Stimulated activated CD4-positive, alpha-beta T cell treated with anti-CD3 and anti-CD28 coated beads, TNF-alpha, amount 100 ng/mL, for 4 hours (primary cell): ENCODE measurements at places on chromosomes 6 and 20.

GRCh38 chr20:58918621-58919020 is 62.4 kb upstream of the NELFCD start:
- DNase-seq: no peak

DNA sequence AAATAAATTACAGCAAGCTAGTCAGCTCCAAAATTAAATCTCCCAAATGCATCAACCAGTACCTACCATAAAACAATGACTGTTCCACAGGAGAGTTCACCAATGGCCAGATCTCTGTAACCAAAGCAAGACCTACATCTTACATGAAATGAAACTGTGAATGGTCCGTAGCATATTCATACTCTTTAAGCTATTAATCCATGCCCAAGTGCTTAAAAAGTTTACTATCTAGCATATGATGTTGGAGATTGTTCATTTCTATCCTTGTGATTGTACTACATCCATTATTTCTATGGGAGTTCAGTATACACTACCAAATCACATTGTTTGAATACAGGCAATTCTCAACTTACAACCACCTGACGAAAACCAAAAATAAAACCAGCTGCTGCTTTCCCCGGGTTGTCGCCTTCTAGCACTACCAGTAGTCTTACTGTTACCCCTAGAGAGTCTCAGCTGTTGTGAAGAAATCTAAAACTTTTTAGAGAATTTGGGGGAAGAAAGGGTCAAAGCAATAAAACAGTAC is 38.0 kb downstream of the HIVEP2 start:
- DNase-seq: no peak

DNA sequence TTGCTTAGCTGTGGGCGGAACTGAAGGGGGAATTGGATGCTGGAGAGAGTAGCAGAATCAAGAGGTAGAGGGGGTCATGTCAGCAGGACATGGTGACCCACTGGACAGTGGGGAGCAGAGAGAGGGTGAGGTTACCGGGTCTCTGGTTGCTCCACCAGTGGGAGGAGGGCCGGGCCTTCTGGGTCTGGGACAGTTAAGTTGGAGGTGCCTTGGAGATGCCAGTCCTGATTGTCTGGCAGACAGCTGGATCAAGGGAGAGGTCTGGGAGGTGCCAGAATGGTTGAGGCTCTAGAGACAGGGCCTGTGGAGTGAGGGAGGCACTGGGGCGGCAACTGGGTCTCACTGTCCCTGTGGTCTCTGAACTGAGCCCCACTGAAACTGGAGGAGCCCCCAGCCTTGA is 24.6 kb downstream of the MANBAL start:
- DNase-seq: no peak

DNA sequence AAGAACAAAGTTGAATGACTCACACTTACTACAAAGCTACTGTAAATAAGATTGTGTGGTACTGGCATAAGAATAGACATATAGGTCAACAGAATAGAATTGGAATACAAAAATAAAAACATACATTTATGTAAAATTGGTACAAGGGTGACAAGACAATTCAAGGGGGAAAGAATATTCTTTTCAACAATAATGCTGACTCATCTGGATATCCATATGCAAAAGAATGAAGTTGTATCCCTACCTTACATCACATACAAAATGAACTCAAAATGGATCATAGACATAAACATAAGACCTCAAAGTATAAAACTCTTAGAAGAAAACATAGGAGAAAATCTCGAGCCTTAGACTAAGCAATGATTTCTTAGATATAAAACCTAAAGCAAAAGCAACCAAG is 50.9 kb downstream of the TRMT6 start:
- no peak for DNase-seq

DNA sequence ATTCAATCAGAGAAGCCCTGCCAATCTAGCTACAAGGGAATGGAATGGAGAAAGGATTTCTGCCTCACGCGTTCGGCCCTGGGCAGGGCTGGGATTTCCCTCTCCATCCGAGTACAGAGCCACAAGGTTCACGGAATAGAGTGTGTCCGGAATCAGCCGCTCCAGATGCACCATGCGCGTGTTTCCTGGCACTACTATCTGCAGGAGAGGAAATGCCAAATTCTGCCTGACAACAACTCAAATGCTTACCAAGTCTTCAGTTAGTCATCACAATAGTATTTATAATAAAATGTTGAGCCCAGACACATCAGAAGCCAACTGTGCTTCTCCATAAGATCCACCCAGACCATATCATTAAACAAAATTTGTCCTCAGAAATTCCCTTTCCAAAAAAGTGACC is 75.1 kb downstream of the COL12A1 start:
- no peak for DNase-seq

GRCh38 chr6:138778331-138778730 is 4.8 kb downstream of the CCDC28A start:
- no peak for DNase-seq

- DNase-seq: no peak
Observed at GRCh38 chr20:46188866-46189541, 70.9 kb downstream of the CD40 start.

- DNase-seq: no peak
Observed at GRCh38 chr6:5302220-5302946, 41.1 kb downstream of the FARS2 start.

DNA sequence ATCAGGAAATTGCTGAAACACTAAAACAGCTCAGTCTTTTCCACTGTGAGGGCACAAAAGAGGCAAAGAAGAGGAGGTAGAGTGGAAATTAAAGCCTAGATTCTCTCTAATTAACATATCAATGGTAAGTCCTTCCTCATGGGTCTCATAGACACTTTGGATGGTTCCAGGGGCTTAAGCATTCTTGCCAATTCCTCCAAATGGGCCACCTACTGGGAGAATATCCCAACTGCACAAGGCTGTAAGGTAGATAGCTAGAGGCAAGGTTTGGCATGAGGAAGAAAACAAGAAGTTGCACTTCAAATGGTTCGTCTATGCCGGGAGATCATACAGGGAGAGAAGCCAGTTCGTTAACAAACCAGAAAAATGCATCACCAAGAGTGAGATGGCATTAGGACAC is 107.6 kb upstream of the KHDRBS2 start:
- DNase-seq: no peak

- no peak for DNase-seq
Observed at GRCh38 chr6:38012573-38012972, 193.0 kb downstream of the ZFAND3 start.

GRCh38 chr6:46985943-46986342 is 56.2 kb downstream of the ADGRF1 start:
- DNase-seq: no peak

DNA sequence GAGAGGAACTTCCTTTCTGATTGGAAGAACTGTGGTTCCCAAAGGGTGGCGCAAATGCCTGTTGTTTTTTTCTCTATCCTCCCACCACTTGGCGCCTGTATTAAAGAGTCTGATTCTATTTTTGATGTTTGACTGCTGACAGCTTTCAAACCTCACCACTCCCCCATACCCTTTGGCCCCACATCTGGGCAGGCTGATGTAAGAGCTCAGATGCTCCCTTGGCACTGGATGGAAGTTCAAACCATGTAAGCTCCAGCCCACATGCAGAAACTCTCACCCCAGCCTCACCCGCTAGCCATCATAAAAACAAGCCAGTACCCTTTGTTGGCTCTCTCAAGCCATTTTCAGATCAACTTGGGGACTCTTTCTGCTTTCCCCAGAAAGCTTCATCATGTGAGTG is 20.0 kb upstream of the TMEM14A start:
- no peak for DNase-seq

GRCh38 chr6:42225029-42225339 is 7.3 kb upstream of the MRPS10 start:
- no peak for DNase-seq

DNA sequence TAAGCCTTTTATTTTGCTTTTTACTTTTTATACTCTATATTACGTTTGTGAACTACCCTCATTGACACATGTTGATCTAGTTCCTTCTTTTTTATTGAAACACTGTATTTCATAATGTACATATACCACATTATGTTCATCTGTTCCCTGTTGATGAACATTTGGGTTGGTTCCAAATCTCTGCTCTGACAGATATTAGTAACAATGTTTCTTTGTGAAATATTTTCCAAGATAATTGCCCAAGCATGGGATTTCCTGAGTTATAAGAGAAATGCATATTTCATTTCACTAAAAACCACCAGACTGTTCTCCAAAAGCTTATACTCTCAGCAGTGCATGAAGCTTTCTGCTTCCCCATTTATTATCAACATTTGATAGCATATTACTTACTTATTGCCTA is 44.2 kb upstream of the TNFRSF21 start:
- no peak for DNase-seq

- no peak for DNase-seq
Observed at GRCh38 chr20:34163307-34163706, 51.3 kb upstream of the EIF2S2 start.

DNA sequence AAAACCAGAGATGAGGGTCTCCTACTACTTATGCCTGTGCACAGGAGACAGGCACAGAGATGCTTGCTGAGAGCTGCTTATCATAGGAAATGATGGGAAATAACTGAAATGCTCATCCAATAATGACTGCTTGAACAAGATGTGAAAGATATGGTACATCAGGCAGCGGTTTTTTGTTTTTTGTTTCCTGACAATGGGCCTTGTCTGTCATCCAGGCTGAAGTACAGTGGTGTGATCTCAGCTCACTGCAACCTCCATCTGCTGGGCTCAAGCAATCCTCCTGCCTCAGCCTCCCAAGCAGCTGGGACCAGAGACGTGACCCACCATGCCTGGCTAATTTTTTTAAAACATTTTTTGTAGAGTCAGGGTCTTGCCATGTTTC is 1.2 kb upstream of the RIPOR3 start:
- DNase-seq: no peak

DNA sequence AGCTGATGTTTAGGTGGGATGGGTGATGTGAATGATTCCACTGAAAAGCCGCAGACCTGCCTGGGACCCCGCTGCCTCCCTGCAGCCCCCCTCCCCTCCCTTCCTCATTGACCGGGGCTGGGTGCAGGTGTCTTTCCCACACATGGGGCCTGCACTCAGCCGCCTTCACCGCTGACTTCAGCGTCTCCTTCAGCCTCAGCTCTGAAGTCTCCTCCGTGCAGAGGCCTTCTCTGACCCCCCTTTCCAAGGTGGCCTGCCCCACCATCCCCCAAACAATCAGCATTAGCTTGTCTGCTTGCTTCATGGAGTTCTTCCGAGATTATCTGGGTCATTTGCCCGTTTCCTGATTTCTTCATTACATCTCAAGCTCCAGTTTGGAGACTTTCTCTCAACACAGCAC is 140.7 kb downstream of the SMOC2 start:
- no peak for DNase-seq

DNA sequence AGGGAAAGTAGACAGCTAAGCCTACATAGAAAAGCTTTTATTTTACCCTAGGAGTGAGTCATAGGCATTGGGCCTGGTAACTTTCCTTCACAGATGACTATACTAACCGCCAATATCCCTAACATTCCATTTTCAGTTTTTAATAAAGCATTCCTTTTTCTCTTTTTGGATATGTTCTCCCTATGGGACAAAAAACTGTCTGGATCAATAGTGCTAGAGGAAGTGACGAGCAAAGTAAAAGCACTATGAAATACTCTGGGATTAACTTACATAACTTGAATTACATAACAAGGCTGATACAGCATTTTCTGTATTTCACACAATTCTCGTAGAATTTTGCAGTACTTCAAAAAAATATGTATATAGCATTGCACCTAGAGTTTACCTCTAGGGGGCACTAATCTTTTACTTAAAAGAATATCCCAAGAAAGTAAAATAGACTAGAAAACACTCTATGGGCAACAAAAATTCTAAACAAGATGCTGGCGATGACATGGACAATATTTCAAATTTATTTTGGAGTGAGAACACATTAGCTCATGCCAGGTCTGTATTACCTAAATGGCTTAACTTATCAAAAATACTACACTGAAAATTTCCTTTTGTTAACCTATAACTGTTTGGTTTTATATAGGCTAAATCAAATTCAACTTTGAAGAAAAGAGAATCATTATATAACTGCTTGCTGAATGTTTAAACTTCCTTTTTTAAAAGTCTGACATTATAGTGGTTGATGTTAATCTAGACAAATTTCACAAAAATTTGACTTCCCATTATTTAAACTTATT is 66.3 kb upstream of the DST start:
- DNase-seq: no peak

- no peak for DNase-seq
Observed at GRCh38 chr6:144666781-144667180, 381.6 kb downstream of the UTRN start.

GRCh38 chr20:53050338-53050737 is 78.2 kb downstream of the TSHZ2 start:
- no peak for DNase-seq

GRCh38 chr6:82751718-82752117 is 313.9 kb downstream of the UBE3D start:
- DNase-seq: no peak

DNA sequence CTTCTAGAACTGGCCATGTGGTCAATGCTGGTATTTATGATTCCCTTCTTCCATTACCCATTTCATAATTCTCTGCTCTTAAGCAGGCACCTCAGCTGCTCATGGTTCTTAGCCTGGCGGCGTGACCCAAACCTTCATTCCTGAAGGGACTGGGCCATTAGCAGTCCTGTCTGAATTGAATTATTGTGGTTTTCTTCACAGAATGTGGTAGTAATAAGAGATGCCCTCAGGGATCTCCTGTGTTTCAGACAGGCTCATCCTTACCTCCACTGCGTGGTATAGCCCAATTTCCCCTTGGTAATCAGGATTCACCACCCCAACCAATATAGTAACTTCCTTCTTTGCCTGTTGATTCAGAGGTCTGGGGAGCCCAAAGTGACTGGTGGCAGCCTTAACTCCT is 37.6 kb downstream of the PKIB start:
- DNase-seq: no peak

DNA sequence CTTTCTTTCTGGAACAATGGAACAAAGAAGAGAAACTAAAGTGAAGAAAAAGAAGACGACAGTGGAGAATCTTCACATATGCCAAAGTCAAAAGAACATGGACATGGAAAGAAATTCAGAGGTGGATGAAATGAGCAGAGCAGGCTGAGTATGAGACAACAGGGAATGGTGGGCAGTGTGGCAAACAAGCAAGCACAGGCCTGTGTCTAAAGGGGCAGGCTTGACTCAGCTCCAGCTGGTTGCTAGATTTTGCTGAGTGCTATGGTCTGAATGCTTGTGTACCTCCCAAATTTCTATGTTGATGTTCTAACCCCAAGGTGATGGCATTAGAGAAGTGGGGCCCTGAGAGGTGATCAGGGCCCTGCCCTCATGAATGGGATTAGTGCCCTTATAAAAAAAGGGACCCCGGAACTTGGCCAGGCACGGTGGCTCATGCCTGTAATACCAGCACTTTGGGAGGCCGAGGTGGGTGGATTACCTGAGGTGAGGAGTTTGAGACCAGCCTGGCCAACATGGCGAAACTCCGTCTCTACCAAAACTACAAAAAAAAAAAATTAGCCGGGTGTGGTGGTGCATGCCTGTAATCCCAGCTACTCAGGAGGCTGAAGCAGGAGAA is 49.6 kb downstream of the ZMYND8 start:
- DNase-seq: no peak
